Activated naive CD8-positive, alpha-beta T cell treated with anti-CD3 and anti-CD28 coated beads for 36 hours (primary cell): ENCODE measurements at places on chromosomes 1 and 21. TPM values are rescaled to one million over a fixed set of nuclear protein-coding genes. Genes with fewer than 3 reads are reported as not detected.

Gene SAMSN1
- 119 TPM for total RNA-seq

Gene TMEM125
- 0.30 TPM for total RNA-seq

Gene PLA2G2A
- not detected for total RNA-seq

Gene MAP10
- total RNA-seq = 2.2 TPM

Gene VANGL2
- total RNA-seq = 0.31 TPM

Gene KRTAP21-2
- not detected for total RNA-seq

Gene ATP6V1G3
- total RNA-seq = not detected

Gene IL20
- not detected for total RNA-seq

Gene RAB42
- not detected for total RNA-seq
